ENCODE measurements at places on chromosomes 7 and 10.

DNA sequence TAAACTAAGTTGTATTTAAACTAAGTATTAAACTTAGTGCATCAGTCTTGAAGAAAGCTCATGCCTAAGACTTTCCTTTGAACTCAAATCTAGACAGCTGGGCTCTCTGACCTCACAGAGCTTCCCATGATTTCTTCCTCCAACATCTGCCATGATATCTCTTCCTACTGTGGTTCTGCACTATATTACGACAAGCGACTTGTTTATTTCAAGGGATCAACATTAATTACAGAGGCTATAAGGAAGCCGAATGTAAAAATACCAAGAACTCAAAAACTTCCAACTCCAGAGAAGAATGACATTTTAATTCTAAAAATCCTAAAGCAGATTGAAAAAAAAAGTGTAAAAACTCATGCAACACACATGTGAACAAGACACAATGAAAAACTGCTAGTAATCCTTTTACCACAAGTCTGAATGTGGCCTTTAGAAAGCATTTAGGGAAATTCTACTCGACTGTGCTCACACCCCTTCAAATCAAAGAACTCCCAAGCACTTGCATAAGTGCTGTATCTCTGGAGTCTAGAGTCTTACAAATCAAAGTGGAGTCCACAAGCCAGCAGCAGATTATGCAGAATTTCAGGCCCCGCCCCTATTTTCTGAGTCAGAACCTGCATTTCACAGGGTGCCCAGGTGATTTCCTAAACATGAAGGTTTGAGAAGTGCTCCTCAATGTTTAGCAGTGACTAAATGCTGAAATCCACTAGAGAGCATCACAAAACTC, 22.7 kb upstream of the WASHC2A start:
- DNase-seq: no peak

GRCh38 chr7:28292834-28293526, 112.4 kb upstream of the JAZF1 start:
- DNase-seq: no peak

DNA sequence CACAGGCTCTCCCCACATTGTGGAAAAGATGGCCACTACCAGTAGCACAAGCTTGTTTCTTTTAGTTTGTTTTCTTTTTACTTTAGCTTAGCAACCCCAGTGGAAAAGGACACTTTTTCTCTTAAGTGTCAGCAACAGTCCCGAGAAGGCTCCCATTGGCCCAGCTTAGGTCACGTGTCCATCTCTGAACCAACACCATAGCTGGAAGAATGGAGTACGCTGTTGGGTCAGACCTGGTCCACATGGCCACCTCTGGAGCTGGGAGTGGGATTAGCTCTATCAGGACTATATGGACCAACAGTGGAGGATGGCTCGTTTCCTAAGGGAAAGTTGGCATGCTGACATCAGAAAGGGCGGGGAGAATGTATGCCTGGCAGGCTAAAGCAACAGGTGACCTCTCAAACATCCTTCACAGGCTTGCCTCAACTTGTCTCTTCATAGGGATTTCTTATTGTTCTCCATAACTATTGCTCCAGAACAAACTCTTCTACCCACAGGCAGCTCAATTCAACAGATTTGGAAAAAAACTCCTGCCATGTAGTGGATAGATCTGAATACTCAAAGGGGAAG, 27.6 kb upstream of the NEUROG3 start:
- DNase-seq: no peak

DNA sequence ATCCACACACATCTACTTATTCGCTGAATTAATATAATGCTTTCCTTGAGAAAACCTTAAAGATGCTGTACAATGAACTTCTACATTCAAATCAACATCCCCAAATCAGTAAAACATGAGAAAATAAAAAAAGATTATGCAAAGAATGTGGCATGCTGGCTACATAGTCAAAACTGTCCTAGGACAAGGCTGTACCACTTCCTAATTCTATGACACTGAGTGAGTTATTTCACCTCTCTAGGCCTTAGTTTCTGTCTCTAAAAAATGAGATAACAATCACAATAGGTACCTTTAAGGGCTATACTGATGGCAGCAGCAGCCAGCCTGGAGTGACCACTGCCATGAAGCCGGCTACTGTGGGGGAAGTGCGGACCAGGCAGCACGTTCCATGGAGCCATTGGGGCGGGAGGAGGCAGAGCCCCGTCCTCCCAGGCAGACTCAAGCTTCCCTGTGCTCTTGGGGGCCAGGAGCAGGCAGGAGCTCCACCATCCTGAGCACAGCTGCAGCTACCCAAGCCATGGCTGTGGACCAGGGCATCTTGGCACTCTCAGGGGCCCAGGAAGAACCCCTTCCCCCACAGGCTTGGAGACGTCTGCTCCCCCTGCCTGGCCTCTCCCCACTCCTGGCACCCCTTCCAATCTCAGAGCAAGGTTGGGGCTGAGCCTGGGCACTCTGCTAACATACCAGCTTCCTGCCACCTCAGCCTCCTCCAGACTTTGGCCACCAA, 110.2 kb downstream of the ELAPOR2 start:
- DNase-seq: no peak

- DNase-seq: peak; percentile 72
These were observed 37.6 kb downstream of the ENTPD1 start for GRCh38 chr10:95793401-95794045.

GRCh38 chr10:635088-635861, 54.2 kb downstream of the DIP2C start:
- peak; percentile 80 for DNase-seq

DNA sequence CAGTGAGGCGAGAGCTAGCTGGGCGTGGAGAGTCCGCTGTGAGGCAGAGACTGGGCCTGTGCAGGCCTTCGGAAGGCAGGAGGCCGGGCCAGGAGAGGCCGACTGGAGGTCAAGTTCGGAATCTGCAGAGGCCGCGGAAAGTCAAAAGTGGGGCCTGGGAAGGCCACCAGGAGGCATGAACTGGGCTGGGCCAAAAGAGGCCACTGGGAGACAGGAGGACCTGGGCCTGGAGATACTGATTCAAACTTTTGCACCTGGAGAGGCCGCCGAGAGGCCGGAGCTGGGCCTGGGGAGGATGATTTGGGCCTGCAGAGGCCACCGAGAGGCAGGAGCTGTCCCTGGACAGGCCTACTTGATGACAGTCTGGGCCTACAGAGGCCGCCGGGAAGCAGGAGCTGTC, 321.8 kb downstream of the ZNF479 start:
- DNase-seq: no peak

- DNase-seq: no peak
These were observed 237.3 kb downstream of the ZMYND11 start for GRCh38 chr10:372566-372965.

- DNase-seq: no peak
These were observed 12.1 kb upstream of the NPVF start for GRCh38 chr7:25240340-25240739.

GRCh38 chr10:120131183-120131582, 238.7 kb downstream of the SEC23IP start:
- DNase-seq: no peak

DNA sequence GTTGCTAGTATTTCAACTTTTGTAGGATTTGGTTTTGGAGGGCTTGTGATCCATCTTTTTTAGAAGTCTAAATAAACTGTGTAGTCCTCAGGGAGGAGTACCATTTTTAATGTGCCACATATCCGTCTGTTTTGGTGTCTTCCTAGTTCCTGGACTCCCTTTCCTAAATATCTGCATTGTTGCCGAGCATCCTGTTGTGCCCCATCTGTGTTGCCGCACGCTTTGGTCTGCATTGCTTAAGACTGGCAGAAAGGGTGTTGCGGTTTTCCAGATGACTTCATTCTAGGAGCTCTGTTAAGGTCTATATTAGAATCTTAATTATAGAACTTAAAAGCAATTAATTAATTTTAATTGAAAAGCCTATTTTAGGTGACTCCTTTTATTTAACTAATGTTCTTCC, 49.4 kb downstream of the RBM33 start:
- DNase-seq: no peak

- DNase-seq: no peak
These were observed 212.0 kb downstream of the TSPAN12 start for GRCh38 chr7:120645966-120646365.

GRCh38 chr10:78214955-78215354, 181.3 kb downstream of the RPS24 start:
- no peak for DNase-seq

- DNase-seq: no peak
These were observed 27.2 kb upstream of the WNT16 start for GRCh38 chr7:121301446-121302213.

DNA sequence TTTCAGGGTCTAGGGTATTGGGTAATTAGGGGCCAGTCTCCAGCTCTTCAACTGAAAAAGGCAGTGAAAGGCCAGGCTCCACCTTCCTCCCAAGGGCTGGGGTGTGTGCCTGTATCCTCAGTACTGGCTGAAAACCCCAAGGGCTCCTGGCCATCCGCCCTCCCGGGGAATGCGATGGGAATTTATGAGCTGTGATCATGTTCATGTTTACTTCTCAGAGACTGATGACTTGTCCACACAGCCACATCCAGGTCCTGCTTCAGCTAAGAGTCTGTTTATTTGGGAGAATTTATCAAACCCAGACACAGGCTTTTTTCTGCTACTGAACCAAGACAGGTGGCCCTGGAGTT, 91.7 kb downstream of the CCDC3 start:
- peak; percentile 83 for DNase-seq

- no peak for DNase-seq
These were observed 46.3 kb downstream of the SPAG6 start for GRCh38 chr10:22391600-22391999.

DNA sequence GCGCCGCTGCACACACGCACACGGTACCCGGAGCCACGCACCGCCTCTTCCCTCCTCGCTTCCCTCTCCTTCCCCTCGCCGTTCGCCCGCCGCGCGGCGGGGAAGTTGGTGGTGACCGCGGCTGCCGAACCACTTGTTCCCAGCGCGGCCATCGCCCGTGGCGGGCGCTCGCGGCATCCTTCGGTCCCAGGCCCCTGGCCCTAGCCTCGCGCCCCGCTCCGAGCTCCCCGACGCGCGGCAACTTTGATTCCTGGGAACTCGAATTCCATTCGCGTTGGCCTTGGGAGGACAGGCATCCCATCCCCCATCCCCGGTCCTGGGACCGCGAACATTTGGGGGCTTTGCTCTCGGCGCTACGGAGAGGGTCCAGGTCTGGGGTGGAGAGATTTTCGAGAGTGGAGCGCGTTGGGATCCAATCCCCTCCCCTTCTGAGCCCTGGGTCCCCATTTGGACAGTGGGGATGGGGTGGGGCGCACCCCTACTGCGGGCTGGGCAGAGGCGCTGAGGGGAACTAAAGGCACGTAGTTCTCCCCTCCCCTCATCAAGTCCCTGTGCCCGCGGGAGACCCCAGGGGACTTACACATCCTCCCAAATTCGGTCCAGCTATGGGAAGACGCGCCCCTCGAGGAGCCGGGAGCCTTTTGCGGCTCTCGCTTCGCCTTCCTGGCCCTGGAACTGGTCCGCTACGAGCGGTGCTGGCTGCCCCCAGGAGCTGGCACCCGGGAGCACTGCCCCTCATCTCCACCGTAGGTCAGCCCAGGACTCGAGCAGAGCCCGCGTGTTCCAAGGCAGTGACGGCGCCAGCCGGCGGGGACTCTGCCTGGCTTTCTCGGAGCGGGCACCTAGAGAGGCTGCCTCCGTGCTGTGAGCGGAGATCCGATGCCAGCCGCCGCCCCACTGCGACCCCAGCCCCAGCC, 834 bp downstream of the CDH23 start:
- DNase-seq: no peak

GRCh38 chr7:128858380-128859231, 4.0 kb upstream of the ATP6V1F start:
- DNase-seq: no peak

GRCh38 chr7:11082552-11083213, 109.0 kb downstream of the PHF14 start:
- no peak for DNase-seq

DNA sequence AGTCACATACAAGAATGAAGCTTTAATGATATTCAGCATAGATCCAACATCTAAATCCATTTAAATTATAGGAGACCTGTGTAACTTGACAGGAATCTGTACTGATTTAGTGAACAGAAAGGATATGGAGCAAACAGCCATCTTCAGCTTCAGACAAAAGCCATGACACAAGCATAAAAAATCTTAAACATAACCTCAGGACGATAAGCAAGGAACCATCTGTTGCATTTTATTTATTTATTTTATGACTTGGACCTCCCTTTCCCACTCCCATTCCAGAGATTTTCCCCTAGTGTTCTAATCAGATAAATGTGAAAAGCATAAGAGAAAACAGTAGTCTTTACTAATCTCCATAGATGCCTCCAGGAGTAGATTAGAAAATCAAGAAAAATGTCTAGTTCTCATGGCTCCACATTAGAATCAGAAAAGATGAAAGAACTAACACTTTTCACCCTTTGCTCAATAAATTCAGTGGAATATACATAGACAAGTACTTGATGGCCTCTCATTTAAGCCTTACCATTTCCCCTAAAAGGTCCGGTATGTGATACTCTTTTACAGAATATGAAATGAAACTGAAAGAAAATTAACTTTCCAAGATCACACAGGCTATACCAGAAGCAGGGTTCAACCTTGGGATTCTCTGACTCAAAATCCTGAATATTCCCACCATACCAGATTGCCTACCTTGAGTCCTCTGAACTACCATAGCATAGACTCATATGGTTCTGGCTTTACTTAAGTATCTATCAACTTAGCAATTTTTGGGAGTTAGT, 15.2 kb downstream of the CACNA2D1 start:
- DNase-seq: no peak

DNA sequence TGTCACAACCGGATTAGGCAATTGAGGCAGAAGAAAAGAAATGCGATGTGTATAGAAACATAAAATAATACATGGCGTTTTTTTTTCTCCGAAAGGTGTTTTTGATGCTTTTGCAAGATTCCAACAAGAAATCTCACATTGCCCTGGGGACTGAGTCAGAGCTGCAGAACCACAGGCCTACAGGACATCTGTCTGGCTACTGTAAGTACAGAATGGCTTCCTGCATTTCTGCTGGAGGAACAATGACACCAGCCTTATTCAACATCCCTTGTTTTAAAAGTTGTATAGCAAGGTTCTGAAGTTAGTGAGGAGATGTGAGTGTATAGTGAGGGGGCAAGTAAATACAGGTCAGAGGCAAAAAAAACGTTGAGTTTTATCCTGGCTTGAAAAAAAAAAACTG, 256.4 kb downstream of the ABCA13 start:
- DNase-seq: no peak

DNA sequence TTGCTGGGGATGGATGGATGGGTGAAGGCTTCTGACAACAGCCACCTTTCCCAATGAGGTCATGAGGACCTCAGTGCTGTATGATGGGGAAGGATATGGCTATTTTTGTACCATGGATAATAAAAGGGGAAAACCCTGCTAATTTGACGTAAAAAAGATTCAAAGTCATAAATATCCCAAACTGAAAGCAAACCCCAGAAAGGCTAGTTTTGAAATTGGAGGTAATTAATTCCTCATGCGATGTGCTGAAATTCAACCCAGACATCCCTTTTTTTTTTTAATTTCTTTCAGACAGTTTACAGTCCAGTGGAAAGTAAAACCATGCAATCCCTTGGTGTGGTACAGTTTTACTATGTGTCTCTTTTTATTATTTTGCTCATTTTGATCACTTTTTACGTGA, 254.5 kb upstream of the BMPER start:
- DNase-seq: no peak
